ENCODE measurements at places on chromosomes 3 and 15.

- no peak for DNase-seq
These were observed 557.9 kb downstream of the FGF12 start for GRCh38 chr3:192169332-192169915.

GRCh38 chr3:109072194-109072593 is 45.7 kb downstream of the MORC1 start:
- no peak for DNase-seq

- DNase-seq = no peak
These were observed 178.2 kb downstream of the RAB11A start for GRCh38 chr15:66047321-66048024.

- DNase-seq = no peak
These were observed 1097.6 kb upstream of the CFAP20DC start for GRCh38 chr3:60147249-60147950.

DNA sequence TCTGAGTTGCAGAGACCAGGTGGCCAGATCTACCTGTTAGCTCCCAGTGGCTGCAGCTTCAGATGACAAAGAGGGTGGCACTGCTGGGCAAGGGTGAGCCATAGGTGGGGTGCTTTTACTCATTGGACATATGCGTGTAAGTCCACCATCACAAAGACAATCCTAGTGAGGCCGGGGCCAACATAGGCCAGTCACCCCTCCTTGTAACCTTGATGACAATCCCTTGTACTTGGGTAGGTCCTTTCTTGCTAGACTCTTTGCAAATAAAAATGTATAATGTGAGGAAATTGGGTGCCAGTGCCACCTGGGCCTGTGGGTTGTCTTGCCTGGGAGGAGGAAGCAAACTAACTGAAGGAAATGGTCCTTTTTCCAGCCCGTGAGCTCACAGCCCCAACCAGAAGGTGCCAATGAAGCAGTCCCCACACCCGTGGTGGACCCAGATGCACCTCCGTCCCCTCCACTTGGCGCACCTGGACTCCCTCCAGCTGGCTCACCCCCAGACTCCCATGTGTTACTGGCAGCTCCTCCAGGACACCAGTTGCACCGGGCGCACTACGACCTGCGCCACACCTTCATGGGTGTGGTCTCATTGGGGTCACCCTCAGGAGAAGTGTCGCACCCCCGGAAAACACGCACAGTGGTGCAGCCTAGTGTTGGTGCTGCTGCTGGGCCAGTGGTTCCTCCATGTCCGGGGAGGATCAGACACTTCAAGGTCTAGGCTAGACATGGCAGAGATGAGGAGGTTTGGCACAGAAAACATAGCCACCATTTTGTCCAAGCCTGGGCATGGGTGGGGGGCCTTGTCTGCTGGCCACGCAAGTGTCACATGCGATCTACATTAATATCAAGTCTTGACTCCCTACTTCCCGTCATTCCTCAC is 7.6 kb downstream of the AHSG start:
- DNase-seq = no peak

DNA sequence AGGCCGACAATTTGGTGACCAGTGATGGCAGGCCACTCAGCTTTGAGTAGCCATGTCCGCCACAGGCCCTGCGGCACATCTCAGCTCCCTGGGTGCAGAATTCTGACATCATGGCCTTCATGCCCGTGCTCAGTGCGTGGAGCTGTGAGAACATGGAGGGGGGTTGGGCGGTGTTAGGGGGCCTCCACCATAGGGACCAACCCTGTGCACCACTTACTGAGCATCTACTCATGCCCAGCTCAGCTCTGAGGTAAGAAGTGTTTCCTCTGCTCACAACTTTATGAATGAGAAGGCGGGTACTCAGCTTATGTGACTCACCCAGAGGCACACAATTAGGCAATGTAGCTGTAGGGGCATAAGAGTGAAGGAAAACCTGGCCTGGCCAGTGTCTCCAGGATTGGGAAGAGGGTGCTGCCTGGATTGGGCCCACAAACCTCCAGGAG is 10.5 kb downstream of the ACOX2 start:
- DNase-seq = no peak

DNA sequence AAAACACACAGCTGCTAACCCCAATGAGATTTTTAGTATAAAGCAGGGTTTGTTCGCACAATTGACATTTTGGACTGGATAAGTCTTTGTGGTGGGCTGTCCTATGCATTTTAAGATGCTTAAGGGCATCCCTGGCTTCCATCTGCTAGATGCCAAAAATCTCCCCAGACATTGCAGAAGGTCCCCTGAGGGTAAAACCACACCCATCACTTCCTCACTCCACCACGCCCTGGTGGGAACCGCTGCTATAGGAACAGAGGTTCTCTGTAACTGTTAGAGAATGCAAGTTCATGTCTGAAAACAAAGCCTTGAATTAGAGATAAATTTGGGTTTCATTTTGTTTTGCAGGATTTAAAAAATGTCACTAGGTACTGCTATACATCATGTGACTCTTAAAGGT is 67.7 kb downstream of the ARHGEF26 start:
- no peak for DNase-seq

GRCh38 chr15:50028326-50028725 is 90.7 kb downstream of the ATP8B4 start:
- no peak for DNase-seq

- DNase-seq = no peak
These were observed 40.2 kb upstream of the IDH2 start for GRCh38 chr15:90142216-90143165.

DNA sequence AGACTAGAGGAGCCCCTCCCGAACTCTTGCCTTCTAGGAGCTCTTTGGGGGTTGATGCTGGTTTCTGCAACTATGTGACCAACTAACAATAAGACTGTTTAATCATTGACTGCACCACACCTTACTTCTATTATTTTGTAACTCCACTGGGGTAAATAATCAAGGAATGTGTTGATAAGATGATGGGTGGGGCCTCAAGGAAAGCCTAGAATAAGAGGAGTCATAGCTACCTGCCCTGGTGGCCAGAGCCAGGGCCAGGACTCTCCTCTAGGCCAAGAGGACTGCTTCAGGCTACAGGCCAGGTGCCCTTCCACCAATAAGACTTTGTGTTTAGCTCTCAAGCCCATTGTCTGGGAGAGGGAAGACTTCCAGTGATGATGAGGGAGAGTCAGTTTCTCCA is 41.2 kb upstream of the PIAS1 start:
- DNase-seq = no peak

DNA sequence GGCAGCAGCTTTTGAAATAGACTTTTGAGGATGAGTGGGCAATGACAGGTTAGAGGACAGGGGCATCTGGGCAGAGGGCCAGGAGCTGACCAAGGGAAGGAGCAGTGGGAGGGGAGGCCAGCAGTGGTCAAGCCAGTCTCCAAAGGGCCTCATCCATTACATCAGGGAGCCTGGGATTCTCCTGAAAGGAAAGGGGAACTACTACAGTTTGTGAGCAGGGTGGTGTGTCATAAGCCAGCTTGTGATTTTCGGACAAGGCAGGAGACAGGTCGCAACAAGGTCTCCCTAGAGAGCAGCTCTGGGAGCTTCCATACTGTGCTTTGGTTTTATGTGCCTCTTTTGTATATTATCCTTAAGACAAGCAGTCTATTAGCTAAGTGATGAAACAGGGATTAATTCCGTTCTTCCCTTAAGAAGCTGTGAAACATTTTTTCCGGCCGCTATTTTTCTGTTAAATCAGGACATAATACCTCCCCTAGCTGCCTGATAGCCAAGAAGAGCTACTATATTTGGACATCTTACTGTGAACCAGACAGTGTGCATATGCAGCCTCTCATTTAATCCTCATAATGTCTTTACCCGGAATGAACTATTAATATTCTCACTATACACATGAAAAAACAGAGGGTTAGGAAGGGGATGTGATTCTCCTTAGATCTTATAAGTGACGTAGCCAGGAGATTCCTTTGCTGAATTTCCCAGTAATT is 46.4 kb downstream of the C2CD4B start:
- DNase-seq = no peak

- no peak for DNase-seq
These were observed 4.2 kb downstream of the OCA2 start for GRCh38 chr15:28094732-28095521.

- no peak for DNase-seq
These were observed 77.2 kb downstream of the KBTBD8 start for GRCh38 chr3:67075295-67075694.

GRCh38 chr3:84175449-84175848 is 783.3 kb upstream of the CADM2 start:
- no peak for DNase-seq

DNA sequence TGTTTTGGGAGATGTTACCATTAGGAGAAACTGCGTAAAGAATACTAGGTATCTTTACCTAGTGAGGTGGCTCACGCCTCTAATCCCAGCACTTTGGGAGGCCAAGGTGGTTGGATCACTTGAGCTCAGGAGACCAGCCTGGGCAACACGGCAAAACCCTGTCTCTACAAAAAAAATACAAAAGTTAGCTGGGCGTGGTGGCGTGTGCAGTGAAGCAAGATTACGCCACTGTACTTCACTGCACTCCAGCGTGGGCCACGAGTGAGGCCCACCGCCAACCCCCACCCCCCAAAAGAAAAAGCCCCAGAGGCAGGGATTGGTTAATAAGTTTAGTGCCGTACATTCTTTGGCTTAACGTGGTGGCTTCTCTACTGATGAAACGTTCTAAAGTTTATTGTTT is 23.5 kb downstream of the TRIM71 start:
- DNase-seq = no peak

DNA sequence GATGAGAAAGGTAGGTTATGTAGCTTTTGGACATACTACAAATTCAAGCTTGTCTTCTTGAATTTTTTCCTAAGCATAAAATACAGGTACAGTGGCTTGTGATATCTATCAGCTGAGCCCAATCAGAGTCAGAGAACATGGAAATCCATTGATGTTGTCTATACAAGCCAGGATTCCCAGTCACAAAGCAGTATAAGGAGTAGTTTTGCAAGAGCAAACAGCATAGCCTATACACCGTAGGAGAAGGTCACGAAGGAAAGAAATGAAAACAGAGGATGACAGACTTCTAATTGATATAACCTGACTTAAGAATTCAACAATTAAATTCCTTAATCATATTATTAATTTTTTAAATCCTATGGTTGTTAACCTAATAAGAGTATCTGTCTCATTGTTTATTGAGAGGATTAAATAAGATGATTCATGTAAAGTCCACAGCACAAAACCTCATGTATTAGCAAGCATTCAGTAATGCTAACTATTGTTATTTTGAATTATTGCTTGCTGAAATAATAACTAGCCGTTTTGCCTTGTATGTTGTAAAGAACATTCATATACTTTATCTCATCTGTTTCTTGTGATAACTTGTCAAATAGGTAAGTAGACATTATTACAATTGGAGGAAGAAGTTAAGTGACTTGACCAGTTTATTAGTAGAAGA is 276.6 kb upstream of the ZPLD1 start:
- no peak for DNase-seq

GRCh38 chr15:68584756-68585573 is 6.2 kb downstream of the CORO2B start:
- no peak for DNase-seq

GRCh38 chr3:61805510-61806080 is 244.2 kb downstream of the PTPRG start:
- no peak for DNase-seq

GRCh38 chr15:37112171-37112570 is 11.8 kb upstream of the MEIS2 start:
- no peak for DNase-seq

GRCh38 chr3:115708540-115708939 is 85.2 kb downstream of the GAP43 start:
- no peak for DNase-seq

- DNase-seq = no peak
These were observed 372.7 kb downstream of the ROBO2 start for GRCh38 chr3:77412584-77412983.

- DNase-seq = no peak
These were observed 224.5 kb downstream of the TIGIT start for GRCh38 chr3:114518206-114518808.

- DNase-seq = no peak
These were observed 1256.0 kb downstream of the ROBO1 start for GRCh38 chr3:78511840-78512239.

All from activated CD8-positive, alpha-beta memory T cell treated with anti-CD3 and anti-CD28 coated beads, Interleukin-2, amount 50 U/mL, for 48 hours (primary cell).